ENCODE measurements at places on chromosomes 3 and 15. TPM values are rescaled to one million over a fixed set of nuclear protein-coding genes. Genes with fewer than 3 reads are reported as not detected.

Gene NOX5
- total RNA-seq, result not detected

Gene CACNA1D
- 0.25 TPM for total RNA-seq

- no peak for DNase-seq
Observed at GRCh38 chr15:78977091-78977571, 32.3 kb upstream of the CTSH start.

DNA sequence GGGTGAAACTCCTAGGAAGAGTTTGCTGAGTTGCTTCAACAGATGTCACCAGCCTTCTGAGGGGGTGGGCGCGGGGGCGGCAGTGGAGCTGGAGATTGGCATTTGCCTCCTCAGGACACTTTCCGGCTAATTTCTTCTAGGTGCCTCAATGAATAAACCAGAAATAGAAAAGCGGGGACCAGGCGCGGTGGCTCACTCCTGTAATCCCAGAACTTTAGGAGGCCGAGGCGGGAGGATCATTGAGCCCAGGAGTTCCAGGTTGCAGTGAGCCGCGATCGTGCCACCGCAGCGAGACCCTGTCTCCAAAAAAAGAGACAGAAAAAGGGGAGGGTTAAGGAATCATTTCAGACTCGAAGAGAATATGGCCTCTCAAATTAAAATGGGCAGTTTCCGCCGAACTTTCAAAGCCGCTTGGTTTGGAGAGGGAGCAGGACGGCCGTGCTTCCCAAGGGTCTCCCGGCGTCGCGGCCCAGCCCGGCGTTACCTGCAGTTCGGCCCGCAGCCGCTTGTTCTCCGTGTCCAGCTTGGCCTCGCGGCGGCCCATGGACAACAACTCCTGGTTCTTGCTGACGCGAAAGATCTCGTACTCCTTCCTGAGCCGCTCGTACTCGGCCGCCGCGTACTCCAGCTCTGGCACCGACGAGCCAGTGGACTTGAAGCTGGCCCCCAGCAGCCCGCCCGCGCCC lies 587 bp downstream of the NPHP3 start:
- DNase-seq, result peak; percentile 88

DNA sequence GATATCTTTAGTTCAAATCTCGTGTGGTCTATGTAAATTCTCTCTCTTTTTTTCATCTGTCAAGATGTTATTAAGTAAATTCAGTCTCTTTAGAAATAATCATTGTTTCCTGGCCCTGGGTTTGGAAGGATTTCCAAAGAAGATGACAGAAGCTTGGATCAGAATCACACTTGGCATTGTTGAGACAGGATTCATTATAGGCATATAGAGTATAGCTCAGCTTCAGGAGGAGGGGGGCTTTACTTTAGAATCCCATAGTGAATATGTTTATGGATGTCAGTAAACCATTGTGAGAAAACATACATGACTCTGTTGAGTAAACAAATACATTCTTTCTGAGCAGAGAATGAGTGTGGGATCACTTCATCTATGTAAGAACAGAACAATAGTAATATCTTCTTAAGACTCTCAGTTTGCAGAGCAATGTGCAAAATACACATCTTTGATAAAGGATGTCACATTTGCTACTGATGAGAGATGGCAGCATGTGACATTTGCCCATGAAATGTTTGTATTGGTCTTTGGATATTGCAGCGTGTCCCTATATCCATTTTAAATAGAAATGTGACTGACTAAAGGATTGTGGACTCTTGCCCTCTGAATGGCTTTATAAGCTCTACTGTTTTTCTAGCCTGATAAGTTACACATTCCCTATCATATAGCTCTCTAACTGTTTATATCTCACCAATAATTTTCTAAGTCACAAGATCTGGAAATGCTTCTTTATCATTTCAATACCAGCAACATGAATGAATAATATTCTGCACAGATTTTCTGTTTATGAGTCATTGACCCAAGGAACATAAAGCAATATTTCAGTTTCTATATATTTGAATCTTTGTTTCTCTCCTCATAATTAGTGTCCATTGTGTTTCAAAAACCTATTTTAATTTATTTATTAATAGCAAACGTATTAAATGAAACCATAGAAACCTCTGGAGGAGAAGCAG lies 95.6 kb upstream of the THRB start:
- no peak for DNase-seq

DNA sequence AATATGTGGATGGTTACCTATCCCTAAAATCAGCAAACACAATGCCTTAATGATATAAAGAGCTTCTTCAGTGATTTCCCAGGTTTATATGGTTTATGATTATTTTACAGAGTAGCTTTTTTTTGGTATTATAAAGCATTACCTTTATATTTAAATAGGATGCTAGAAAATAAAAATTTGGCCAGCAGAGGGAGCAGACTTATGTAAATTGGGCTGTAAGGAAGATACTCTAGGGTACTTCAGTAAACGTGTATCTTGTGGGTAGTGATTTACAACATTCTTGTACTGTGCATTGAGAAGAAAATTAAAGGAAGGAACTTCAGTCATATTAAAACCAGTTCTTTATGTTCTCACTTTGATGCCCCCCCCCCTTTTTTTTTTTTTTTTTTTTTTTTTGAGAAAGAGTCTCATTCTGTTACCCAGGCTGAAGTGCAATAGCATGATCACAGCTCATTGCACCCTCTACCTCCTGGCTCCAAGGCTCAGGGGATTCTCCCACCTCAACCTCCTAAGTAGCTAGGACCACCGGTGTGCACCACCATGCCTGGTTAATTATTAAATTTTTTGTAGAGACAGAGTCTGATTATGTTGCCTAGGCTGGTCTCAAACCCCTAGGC lies 167.9 kb downstream of the BBX start:
- DNase-seq, result peak; percentile 61

DNA sequence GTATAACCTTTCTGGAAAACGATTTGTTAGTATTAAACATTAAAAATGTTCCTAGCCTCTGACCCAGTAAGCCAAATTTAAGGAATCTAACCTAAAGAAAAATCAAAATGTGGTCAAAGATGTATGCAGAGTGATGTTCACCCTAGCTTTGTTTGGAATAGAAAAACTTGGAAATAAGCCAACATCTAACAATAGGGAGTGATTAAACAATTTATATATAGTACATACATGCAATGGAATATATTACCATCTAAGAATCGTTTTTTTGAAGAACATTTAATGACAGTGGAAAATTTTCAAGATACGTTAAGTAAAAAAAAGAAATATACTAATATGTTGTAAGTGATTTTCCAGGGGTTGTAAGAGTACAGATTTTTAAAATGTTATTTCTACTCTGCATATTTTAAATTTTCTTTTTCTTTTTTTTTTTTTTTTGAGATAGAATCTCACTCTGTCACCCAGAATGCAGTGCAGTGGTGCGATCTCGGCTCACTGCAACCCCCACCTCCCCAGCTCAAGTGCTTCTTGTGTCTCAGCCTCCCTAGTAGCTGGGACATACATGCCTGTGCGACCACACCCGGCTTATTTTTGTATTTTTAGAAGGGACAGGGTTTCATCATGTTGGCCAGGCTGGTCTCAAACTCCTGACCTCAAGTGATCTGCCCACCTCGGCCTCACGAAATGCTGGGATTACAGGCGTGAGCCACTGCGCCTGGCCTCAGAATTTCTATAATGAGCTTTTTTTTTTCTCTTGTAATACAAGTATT lies 54.9 kb downstream of the ANP32A start:
- DNase-seq, result no peak

DNA sequence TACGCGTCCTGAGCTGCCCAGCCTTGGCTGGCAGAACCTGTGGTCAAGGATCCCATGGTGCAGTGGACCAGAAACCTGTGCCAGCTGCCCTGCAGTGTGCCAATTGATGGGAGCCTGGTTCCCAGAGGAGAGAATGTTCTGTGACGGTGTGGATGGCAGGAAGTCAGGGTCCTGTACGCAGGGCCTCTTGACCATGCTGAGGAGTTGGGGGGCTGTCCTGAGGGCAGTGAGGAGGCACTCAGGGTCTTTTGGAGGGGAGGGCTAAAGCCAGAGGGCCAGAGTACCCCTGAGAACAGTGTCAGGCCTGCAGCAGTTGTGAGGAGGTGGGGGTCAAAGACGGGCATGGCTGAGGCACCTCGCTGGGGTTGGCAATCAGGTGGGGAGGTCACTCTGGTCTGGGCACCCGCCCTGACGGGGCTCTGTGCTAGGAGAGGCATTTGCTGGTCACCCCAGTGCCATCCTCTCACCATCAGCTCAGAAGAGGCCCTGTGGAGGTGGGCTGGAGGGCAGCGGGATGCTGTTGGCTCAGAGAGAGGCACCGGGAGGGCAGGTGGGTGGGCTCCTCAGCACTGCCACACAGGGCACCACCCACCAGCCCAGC lies 61.0 kb downstream of the SCN5A start:
- DNase-seq, result no peak

GRCh38 chr3:154657218-154657617 lies 227.2 kb upstream of the GPR149 start:
- DNase-seq, result no peak

GRCh38 chr3:28850186-28850585 lies 430.7 kb upstream of the RBMS3 start:
- DNase-seq, result no peak

All from neural progenitor cell (in vitro differentiated cells).